ENCODE measurements at places on chromosomes 3 and 15. TPM values are rescaled to one million over a fixed set of nuclear protein-coding genes. Genes with fewer than 3 reads are reported as not detected.

Gene AP4E1
- total RNA-seq, result 10.8 TPM

Gene DOCK3
- 2.8 TPM for total RNA-seq

Gene TGM5
- not detected for total RNA-seq

DNA sequence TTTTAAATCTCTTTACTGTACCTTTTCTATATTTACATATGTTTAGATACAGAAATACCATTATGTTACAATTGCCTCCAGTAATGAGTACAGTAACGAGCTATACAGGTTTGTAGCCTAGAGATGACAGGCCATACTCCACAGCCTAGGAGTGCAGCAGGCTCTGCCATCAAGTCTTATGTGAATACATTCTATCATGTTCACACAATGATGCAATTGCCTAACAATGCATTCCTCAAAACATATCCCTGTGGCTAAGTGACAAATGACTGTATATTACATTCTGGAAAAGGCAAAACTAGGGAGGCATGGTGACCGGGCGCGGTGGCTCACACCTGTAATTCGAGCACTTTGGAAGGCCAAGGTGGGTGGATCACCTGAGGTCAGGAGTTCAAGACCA is 192.4 kb upstream of the IGF1R start:
- DNase-seq, result no peak

- no peak for DNase-seq
Measured at GRCh38 chr3:138812806-138813205, 21.9 kb downstream of the PIK3CB start.

DNA sequence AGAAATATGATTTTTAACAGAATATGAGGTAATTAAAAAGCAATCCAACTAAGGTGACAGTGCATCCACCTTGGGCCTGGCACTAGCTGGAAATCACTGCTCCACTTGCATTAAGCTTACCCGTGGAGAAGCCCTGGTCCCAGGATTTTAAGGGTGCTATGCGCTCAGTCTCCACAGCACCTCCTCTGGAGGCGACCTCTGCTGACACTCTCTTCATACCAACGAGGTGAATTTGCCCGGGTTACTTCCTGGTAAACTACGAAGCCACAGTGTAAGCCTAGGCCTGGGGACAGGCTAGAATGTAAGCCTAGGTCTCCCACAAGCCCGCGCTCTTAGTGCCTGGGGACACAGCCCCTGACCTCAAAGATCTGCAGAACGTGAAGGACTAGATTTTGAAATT is 793 bp downstream of the APOD start:
- no peak for DNase-seq

GRCh38 chr15:63582718-63583426 is 14.3 kb upstream of the FBXL22 start:
- DNase-seq, result no peak

All from T-cell (primary cell).